ENCODE measurements at places on chromosomes 7 and 10. TPM values are rescaled to one million over a fixed set of nuclear protein-coding genes. Genes with fewer than 3 reads are reported as not detected.

Gene ELOVL3
- 0.27 TPM for polyA plus RNA-seq

Gene PTN
- 115 TPM for polyA plus RNA-seq

Gene CDHR3
- polyA plus RNA-seq, result 3.2 TPM

Gene JCAD
- 8.3 TPM for polyA plus RNA-seq

DNA sequence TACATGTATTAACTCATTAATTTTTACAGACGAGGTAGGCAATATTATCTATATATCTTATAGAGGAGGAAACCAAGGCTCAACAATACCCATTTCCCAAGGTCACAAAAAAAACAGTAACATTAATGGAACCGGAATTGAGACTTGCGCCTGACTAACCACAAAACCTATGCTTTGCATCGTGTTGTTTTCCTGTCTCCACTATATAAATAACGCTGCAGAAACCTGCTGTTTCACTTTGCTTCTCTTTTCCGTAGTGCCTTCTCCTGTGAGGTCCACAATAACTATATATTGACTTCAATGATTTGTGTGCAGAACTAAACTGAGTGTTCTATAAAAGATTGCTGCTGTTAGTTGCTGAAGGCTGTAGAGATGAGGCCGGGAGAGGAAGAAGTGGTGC is 97.7 kb upstream of the RPA3 start:
- no peak for DNase-seq

DNA sequence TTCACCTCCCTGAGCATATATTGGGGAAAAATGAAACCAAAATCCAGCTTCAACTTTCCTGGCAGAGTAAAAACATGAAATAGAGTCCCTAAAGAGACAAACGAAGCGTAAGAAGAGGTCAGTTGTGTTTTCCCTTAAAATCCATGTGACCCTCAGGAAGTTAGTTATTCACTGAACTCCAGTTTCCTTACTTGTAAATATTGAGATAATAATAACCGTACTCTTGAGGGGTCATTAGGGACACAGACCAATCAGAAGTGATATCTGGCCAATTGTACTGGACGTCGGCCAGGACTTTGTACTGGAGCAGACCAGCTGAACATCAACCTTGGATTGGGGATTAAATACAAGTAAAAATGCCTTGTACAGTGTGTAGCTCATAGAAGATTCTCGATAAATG is 167.0 kb downstream of the GATA3 start:
- no peak for DNase-seq

DNA sequence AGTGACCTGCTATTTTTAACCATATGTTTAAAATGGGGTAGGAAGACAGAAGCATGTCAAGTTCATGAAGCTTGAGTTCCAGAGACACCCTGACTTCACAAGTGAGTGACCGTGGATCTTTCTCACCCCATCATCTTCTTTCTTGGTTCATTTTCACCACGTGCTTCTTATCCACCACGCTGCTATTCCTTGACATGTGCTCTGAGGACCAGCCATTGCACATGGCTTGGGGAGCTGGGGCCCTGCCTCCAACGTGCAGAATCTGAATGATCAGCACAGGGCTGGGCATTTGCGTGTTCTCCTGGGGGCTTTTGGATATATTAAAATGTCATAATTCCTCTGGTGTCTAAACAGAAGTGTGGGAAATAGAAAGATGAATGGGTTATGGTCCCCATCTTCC is 25.0 kb upstream of the GTPBP4 start:
- DNase-seq, result no peak

DNA sequence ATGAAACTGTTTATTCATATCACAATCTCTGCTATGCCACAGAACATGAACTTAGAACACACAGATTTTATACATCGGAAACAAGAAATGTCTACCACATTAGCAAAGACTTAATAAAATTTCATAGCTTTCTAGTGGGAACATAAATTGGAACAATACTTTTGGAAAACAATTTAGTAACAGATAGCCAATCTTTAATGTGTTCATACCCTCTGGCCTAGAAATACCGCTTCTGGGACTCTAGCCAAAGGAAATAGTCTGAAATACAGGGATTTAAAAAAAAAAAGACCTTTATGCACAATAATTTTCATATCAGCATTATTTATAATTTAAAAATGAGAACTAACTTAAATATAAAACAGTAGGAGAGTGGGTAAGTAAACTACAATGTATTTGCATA is 168.5 kb downstream of the PLXNA4 start:
- peak; percentile 47 for DNase-seq

DNA sequence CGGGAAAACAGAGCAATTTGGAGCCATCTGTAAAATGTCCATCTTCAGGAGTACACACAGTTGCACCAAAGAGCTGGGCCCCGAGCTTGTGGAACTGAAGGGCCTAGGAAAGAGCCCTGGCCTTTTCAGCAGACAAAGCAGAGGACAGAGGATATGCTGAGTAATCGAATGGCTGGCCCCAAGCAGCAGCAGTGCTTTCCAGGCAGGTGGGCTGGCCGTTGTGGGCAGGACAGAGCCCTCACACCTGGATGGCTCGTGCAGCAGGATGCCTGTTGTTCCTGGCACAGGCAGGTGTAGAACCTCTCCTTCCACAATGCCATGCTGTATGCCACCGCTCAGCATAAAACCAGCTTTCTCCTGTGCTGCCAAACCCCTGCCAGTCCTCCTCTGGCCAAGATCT is 32.5 kb upstream of the TNS3 start:
- DNase-seq, result no peak

Measured in fibroblast of lung (primary cell).